ENCODE measurements at places on chromosomes 7 and 10.

GRCh38 chr7:117043108-117043825 lies 90.0 kb downstream of the ST7 start:
- no peak for DNase-seq

- no peak for DNase-seq
Observed at GRCh38 chr10:132890301-132890700, 52.1 kb downstream of the CFAP46 start.

- no peak for DNase-seq
Observed at GRCh38 chr7:150745086-150745485, 7.9 kb downstream of the GIMAP5 start.

- no peak for DNase-seq
Observed at GRCh38 chr7:121797657-121798452, 75.1 kb upstream of the PTPRZ1 start.

GRCh38 chr10:58820386-58820785 lies 307.7 kb downstream of the BICC1 start:
- DNase-seq = no peak

GRCh38 chr7:6023974-6024435 lies 7.2 kb upstream of the ANKRD61 start:
- no peak for DNase-seq

GRCh38 chr7:101231644-101232043 lies 6.0 kb downstream of the CLDN15 start:
- no peak for DNase-seq

DNA sequence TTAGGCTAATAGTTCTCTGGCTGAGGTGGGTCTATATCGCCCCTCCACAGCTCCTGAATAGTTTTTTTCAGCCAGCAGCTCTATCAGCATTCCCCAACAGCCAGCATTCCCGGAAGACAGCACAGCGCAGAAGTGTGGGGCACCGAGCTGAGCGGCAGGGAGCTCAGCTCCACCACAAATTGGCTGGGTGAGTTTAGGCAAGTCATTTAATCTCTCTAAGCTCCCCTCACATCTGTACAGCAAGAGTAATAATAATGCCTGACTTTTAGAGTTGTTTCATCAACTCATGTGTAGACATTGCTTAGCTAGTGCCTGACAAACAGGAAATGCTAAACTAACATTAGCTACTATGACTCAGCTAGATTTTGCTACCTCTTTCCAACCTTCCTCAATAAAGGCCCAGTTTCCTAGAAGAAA lies 247.9 kb upstream of the PTN start:
- DNase-seq = no peak

DNA sequence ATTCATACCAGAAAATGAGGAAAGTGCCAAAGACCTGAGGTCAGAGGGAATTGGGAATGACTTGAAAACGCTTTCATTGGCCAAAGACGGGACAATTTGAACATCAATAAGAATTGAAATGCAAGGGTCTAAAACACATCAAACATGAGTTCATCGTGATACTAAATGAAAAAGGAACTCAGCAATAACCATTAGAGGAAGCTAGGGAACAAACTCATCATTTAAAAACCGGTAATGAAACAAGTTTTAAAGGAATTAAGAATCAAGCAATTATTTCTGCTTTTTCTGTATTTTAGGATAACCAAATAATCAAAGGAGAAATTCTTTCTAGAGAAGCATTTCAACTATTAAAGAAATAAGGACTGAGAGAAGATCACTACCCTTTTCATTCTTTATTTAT lies 303.1 kb downstream of the ARHGAP12 start:
- DNase-seq = no peak

- DNase-seq = no peak
Observed at GRCh38 chr7:156386097-156386496, 254.5 kb upstream of the RNF32 start.

DNA sequence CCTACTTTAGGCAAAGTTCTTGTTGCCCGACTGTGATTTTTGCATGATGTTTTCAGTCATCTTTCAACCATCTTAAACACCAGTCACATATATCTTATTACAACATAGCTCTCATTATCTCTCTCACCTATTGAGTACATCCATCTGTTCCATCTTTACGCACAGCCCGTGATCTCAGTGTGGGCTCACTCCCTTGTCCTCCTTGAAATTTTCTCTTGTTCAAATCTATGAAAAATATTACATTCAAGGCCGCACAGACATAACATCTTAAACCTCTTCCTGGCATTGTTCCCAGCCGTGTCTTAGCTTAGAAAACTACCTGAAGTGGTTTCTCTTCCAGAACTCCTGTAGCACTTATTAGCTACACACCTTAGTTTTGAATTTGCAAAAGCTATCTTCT lies 32.6 kb downstream of the NET1 start:
- no peak for DNase-seq

DNA sequence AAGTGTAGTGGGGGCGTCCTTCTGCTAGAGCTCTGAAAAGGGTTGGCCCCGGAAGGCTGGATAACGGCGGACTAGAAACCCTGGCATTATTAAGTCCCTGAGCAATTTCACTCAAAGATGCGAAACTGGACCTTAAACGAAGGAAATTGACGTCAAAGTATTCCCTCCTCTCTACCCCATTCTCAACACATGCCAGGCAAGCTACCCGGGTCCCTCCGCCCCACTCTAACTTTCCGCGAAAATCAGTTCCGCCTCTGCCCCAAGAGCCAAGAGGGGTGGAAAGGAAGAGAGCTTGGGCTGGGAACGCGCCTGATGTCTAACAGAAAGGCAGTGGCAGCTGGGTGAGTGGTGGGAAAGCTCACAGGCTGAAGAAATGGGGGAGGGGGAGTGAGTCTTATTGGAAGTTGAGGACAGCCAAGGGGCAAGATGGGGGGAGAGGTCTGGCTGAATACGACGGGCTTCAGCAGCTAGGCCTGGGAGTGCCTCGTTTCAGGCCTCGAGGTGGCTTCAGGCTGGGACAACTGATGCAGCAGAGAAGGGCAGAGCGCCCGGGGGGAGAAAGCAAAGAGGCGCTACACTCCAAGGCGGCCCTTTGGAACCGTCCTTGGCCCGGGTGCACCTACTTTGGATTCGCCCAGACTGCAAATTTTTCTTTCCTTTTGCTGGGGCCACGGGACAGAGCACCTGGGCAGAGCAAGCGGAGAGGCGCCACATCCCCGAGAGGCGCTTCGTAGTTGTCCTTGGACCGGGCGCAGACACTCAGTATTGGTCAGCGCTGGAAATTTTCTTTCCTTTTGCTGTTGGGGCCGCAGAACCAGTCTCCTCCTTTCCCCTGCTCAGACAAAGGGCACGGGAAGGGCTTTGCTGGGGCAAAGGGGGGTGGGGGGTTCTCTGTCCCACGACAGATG lies 2.0 kb upstream of the FEZF1 start:
- DNase-seq = no peak

- DNase-seq = no peak
Observed at GRCh38 chr7:69681181-69681580, 82.9 kb downstream of the AUTS2 start.

DNA sequence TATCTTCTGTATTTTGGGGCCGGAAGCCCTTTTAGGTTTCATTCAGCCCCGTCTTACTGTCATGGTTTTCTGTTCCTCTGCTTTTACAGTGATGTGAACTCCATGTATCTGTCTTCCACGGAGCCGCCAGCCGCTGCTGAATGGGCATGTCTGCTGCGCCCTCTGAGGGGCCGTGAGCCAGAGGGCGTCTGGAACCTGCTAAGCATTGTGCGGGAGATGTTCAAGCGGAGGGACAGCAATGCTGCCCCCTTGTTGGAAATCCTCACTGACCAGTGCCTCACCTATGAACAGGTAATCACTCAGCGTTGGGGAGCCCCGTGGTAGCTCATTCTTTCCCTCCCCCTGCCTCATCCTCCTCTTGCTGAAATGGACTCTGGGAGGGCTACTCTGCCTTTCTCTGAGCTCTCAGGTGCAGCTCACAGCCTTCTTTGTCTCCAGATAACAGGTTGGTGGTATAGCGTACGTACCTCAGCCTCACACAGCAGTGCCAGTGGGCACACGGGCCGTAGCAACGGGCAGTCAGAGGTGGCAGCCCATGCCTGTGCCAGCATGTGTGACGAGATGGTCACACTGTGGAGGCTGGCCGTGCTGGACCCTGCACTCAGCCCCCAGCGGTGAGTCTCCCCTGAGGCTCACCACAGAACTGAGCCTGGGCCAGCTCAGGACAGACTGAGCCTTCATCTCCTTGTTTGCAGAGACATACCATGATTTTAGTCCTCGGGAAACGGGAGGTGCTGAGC lies 5.7 kb downstream of the ZSWIM8 start:
- DNase-seq = no peak

DNA sequence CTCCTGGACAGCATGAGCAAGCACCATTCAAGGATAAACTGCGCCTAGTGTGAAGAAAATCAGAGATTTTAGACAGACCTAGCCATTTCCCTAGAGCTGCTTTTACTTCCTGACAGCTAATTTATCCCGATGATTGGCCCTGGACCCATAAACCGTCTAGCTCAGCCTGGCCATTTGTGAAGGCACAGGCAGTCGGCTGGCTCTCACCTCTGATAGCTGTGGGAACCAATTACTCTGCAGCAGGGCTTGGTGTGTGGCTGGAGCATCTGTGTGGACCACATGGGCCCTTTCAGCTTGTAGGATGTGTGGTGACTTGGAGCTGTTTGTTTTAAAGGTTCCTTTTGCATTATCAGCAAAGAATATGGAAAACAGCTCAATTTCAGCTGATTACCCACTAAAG lies 111.1 kb upstream of the NPY start:
- DNase-seq = no peak

GRCh38 chr7:31688996-31689395 lies 2.0 kb downstream of the PPP1R17 start:
- no peak for DNase-seq

DNA sequence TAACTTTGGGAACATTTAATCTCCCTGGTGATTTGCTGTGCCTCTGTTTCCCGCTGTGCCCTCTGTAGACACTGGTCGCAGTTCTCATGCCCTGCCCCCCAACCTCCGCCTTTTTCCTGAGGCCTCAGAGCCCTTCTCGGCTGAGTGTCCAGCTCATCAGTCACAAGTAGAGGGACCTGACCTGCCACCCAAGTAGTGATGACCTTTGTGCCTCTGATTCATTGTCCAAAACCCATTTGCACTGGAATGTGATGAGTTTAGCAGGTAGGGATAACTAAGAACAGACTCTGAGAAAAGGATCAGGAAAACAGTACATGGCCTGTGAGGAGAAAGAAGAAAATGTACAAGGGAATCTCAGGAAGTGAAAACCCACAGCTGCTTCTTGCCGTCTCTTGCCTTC lies 58.8 kb downstream of the LANCL2 start:
- no peak for DNase-seq

DNA sequence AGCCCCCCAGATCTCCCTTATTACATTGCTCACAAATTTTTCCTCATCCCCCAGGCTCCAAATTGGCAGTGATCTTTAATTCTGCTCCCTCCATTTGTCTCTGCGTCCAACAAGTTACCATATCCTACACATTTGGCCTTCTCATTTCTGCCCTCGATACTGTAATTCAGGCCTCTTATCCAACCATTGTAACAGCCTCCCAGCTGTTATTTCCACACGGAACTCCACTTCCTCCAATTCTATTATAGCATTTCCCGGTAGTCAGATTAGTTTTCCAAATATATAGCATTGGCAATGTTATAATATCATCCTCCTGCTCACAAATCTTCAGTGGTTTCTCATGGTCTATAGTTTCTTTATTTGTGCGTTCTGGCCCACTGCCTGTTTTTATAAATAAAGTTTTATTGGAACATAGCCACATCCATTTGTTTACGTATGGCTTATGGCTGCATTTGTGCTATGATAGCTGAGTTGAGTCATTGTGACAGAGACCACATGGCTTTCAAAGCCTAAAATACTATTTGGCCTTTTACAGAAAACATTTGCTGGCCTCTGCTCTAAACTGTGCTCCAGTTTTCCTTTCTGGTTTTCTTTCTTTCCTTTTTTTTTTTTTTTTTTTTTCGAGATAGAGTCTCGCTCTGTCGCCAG lies 126.5 kb upstream of the ZNF438 start:
- DNase-seq = no peak

DNA sequence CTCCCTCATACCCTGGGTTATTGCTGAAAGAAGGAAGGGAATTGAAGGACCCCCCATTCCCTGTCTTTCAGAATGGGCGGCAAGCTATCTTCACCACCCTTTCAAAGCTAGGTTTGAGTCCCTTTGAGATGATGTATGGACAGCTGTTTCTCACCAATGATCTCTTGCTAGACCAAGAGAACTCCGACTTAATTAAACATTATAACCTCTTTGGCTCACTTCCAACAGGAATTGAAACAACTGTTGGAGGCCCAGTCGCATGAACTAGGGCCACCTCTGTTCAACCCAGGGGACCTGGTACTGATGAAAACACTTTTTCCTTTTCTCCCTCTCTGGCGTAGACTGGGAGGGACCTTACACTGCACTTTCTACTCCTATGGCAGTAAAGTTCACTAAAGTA lies 110.6 kb downstream of the ITGB8 start:
- DNase-seq = no peak

DNA sequence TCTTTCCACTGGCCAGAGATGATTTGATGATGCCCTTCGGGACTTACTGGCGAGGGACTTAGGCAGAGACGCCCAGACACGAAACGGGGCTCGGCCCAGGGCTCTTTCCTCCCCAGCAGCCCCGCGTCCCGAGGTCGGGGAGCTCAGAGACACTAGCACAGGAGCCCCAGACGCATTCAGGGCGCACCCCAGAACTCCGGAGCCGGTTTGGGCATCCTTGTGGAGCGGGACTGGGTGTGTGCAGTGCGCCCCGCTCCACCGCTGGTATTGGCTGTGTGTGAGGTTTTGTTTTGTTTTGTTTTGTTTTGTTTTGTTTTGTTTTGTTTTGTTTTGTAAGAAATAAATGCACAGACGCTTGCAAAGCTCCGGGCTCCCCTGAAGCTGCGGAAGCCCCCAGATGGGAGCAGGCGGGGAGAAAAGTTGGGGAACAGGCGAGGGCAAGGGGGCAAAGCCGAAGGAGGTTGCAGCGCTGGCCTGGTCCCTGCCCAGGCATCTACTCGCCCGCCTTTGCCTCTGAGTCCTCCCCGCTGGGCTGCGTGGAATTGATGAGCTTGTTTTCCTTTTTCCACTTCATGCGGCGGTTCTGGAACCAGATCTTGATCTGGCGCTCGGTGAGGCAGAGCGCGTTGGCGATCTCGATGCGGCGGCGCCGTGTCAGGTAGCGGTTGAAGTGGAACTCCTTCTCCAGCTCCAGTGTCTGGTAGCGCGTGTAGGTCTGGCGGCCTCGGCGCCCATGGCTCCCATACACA lies 1.9 kb upstream of the HOXA5 start:
- DNase-seq = no peak

DNA sequence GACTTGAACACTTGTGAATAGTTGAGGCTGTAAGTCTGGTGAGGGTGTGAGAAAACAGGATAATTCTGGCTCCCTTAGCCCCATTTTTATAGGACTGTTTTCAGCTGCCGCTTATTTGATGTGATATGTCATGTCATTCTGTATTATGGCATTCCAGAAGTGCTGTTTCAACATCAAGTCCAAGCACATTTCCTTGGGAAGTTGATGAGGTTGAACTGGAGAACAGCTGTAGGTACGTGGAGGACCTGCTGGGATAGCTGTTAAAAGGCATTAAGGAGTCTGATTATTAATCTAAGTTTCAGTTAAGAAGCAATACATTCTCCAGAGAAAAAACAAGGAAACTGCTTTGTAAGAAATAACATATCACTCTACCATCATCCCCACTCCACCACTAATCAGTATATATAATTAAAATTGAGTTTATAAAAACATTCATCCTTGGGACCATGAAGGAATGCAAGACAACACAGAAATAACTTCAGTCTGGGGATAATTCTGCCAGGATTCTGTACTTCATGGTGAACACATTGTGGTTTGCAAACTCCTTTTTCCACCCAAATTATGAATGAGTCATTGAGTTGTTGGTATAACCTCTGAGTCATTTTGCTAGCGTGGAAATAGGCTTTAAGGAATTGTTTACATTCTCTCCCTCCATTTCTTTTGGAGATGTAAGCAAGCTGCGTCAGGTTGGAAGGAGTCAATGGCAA lies 39.9 kb upstream of the TMEM229A start:
- no peak for DNase-seq

GRCh38 chr10:17904564-17904963 lies 47.2 kb upstream of the SLC39A12 start:
- DNase-seq = no peak

Measured in stimulated activated CD8-positive, alpha-beta memory T cell treated with anti-CD3 and anti-CD28 coated beads, Interleukin-15, amount 100 ng/mL, for 24 hours (primary cell).